ENCODE measurements at places on chromosomes 6 and 20. TPM values are rescaled to one million over a fixed set of nuclear protein-coding genes. Genes with fewer than 3 reads are reported as not detected.
A peak's percentile ranks its signal among the peaks of the same experiment; 100 is the strongest.

Gene SNX14
- total RNA-seq: 58.6 TPM

Gene TMEM63B
- 17.7 TPM for total RNA-seq

DNA sequence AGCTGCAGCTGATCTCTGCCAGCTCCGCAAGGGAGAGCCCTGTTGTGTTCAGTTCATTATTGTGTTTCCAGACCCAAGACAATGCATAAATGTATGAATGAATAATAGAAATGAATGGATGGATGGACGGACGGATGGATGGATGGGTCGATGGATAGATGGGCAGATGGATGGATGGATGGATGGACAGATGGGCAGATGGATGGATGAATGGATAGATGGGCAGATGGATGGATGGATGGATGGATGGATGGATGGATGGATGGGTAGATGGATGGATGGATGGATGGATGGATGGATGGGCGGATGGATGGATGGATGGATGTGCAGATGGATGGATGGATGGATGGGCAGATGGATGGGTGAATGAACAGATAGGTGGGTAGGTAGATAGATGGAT, 16.7 kb upstream of the LSM14B start:
- DNase-seq: no peak

DNA sequence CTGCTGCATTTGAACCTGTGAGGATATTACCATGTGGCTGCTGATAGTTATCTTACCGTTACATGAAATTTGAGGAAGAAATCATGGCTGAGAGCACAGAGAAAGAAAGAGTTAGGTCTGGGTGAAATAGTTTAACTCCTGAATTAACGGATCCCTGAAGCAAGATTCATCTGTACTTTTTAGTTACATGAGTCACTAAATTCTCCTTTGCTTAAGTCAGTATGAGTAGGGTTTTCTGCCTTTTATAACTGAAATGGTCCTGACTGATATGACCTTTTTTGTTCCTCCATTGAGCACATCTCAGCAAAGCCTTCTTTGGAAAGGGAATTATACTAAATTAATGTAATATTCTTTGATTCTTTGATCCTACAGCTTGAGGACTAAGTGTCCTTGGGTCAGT, 333.3 kb upstream of the ZFP64 start:
- no peak for DNase-seq

DNA sequence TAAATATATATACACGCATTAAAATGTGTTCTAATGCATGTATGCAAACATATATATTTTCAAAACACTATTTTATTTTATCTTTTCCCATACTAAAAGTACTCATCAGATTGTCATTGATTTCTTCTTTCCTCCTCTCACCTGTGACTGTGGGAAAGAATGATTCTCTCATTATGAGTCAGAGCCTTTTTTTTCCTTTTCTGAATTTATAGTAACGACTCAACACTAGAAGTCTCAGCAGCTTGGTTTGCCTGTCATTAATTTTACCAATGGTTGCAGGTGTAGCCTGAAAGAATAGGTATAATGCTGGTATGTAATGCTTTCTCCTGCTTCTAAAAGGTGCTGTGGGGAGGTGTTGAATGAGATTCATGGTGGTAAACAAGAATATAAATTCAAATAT, 328.7 kb downstream of the UTRN start:
- no peak for DNase-seq

Gene SNAI1
- total RNA-seq: 2.2 TPM

DNA sequence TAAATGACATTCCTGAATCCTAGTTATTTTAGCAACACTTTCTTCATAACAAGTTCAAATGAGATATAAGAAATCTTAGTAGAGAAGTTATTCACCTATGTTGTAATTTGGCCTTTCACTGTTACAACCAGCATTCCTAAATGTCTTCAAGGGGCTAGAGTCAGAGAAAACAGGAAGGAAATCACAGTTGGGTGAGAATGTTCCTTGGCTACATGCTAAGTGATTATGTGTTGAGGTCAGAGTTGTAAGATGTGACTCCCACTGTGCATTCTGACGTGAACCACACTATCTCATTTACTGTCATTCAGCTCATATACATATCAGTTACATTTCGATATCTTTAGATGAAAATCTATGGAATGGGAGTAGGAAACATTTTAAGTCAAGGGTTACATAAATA, 51.0 kb upstream of the MLIP start:
- peak; percentile 96 for DNase-seq

DNA sequence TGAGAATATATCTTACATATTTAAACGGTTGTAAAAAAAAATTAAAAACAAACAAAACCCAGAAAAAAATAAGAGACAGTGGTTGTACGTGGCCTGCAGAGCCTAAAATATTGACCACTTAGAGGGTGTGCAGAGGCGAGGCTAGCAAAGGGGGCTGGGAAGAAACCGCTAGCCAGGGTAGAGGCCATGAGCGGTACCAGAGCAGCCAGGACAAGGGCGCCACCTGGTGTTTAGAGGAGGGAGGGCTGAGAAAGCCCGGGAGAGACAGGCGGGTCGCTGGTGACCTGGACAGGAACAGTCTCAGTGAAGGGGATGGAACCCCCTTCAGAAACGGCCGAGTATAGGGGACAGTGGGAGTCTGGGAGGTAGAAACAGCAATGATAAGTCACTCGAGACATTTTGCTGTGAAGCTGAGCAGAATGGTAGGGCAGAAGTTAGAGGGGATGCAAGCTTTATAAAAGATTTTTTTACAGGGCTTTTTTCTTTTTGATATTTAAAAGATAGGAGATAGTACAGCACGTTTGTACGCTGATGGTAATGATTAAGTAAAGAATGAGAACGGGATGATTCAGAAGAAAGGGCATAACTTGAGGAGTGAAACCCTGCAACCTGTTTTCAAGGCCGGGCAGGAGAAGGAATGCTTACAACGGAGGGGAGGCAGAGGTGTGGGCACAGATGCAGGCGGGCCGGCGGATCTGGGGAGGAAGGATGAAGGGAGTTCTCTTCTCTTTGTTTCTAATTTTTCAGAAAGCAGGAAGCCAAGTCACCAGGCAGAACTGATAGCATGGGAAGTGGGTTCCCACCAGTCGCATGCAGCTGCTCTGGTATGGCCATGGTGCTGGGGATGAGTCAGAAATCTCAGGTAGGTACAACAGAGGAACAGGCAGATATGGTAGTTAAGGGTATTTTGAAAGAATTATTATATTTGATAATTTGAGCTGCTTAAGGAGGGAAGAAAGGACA, 76.2 kb downstream of the FAM229B start:
- peak; percentile 57 for DNase-seq

- no peak for DNase-seq
These were observed 2.5 kb downstream of the PPDPF start for GRCh38 chr20:63522981-63523611.

GRCh38 chr20:50210066-50210619, 19.5 kb downstream of the CEBPB start:
- DNase-seq: no peak

- no peak for DNase-seq
These were observed 6.9 kb downstream of the SPDEF start for GRCh38 chr6:34549026-34549803.

GRCh38 chr6:137712587-137712986, 154.5 kb upstream of the TNFAIP3 start:
- no peak for DNase-seq

- no peak for DNase-seq
These were observed 60.1 kb upstream of the OGFRL1 start for GRCh38 chr6:71228461-71229041.

DNA sequence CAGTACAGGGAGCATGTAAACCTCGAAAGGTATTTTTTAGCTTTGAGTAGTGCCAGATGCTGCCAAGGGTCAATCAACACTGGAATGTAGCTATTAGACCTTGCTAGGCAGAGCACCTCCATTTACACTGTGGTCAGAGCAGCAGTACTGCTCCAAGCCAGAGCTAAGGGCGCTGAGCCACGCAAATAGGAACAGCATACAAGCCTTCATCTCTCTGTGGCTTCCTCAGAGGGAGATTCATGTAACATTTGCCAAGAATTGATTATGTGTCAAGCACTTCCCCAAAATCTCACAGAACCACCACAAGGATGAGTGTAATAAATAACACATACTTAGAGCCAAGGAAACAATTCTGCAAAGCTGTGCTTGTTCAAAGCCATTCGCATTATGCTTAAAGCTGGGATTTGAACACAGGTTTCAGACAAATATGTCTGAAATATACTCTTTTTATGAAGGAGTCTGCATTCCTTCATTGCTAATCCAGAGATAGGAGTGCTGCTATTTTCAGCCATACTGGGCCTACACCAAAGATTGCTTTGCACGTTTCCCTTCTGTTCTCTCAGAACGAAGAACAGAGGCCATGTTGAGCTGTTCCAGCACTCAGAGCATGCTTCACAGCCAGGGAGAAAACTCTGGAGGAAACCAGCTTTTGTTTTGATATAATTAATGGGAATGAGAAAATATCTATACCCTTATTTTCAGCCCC, 97.7 kb downstream of the SLC16A10 start:
- DNase-seq: no peak

Gene LPA
- total RNA-seq: not detected

- peak; percentile 3 for DNase-seq
These were observed 256.7 kb upstream of the CNR1 start for GRCh38 chr6:88422831-88423230.

GRCh38 chr6:108518714-108519576, 41.8 kb upstream of the FOXO3 start:
- no peak for DNase-seq

Gene ABCC10
- total RNA-seq: 6.9 TPM

DNA sequence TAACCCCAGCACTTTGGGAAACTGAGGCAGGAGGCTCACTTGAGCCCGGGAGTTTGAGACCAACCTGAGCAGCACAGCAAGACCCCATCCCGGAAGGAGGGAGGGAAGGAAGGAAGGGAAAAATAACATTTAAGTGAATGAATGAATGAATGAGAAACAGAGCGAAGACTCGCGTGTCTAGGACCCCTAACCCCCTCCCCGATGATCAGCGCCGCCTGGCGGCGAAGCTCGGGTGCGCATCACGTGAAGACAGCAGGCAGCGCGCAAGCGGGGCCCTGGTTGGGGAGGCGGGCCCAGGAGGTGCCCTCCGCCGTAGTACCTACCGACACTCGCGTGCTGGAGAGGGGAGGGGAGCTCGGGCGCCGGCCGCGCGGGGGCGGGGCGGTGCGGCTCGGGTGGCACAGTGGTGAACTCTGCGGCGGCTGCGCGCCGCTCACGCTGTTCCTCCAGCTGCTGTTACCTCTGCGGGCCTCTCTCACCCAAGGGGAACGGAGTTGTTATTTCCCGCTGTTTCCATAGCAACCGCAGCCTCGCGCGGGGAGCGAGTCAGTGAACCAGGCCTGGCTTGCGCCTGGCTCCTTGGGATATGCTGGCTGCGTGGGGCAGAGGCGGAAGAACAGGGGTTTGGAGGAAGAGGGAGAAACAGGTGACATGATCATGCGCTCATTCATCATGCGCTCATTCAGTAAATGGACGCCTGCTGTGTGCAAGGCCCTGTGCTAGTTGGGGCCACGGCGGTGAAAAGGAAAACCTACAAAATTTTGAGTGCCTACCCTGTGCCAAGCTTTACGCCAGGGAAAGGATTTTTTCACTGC, 2.0 kb upstream of the DCDC2 start:
- DNase-seq: peak; percentile 59

- DNase-seq: no peak
These were observed 52.5 kb upstream of the SLC22A23 start for GRCh38 chr6:3509336-3509735.

DNA sequence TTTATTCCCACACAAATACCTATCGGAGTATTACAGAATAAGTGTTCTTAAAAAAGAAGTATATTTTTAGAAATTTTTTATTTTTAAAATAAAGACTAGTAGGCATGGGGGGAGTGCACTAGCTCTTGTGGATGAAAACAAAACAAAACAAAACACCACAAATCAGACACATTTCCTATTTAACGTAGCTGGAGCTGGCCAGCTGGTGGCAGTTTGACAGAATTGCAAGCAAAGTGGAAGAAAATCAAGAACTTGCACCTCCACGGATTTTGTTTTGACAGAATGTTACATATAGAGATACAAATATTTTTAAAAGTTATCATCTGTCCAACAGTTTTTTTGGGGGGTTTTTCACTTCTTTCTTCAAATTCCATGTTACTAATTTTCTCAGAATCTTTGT, 63.6 kb upstream of the SNRPB2 start:
- DNase-seq: no peak

Gene CRISP3
- total RNA-seq: not detected

Gene HLA-DQB1
- total RNA-seq: 0.17 TPM

DNA sequence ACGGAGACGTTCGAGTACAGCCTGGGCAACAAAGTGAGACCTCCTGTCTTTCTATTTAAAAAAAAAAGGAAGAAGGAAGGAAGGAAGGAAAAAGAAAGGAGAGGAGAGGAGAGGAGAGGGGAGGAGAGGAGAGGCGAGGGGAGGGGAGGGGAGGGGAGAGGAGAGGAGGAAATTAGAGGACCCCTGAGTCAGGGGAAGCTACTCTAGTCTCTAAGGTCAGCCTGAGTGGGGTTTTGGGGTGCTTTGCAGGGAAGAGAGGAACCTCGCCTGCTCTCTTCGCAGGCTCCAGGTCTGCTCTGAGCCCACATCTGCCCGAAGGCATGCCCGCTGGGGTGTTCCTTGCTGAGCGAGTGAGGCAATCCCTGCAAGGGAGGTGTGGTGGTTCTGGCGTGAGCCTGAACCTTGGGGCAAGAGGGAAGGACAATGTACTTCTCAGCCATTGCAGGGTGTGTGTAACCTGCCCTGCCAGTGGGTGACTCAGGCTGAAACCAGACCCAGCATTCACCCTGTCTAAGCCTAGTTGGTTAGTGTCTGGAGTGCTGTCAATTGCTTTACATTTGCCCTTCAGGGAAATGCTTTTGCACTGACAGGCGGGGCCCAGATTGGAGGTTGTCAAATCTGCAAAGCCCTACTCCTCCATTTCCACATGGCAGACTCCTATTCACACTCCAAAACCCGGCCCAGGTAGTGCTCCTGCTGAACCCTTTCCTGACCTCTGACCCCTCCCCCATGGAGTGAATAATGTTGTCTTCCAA, 15.3 kb upstream of the MMP9 start:
- no peak for DNase-seq

GRCh38 chr20:45779011-45779915, 12.4 kb downstream of the WFDC3 start:
- DNase-seq: peak; percentile 90

GRCh38 chr6:158654498-158654897, 4.6 kb downstream of the SYTL3 start:
- no peak for DNase-seq

DNA sequence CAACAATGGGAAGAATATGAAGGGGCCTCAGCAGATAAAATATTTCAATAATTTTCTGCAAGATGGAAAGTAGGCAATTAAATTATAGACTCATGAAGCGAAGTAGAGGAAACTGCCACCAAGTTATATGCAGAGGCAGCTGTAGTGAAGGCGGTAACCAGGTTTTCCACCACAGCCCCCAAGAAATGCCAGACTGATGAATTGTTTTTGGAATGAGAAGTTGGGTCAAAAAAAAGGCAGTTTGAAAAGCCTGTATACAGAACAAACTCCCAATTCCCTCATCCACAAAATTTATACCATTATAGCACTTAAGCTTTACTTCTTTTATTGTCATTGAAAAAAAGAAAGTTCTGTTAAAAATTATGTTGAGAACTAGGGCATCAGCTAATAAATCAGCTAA, 45.3 kb downstream of the ELOVL4 start:
- DNase-seq: no peak

Gene TREM1
- not detected for total RNA-seq
